ENCODE measurements at places on chromosomes 4 and X.

GRCh38 chr4:118776157-118776954, 59.6 kb downstream of the SEC24D start:
- DNase-seq, result peak; percentile 84

DNA sequence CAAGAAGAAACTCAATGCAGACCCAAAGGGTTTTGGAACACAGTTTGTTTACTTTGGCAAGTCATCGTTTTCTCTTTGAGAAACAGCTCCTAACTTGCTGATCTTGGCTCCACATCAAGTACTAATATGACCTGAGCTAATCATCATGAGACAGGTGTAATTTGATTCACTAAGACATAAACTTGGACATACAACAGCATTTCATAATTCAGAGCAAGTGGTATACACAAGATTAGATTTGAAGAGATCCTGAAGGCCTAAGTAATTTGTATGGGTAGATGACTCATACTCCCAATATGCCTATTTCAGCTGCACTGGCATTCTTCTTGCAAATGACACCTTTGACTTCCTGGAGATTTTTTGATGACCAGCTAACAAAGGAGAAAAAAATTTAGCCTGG, 1521.7 kb downstream of the RPA4 start:
- DNase-seq, result no peak

- no peak for DNase-seq
Measured at GRCh38 chr4:16513876-16514275, 287.6 kb upstream of the TAPT1 start.

GRCh38 chrX:87664381-87664780, 146.8 kb downstream of the KLHL4 start:
- peak; percentile 31 for DNase-seq

- DNase-seq, result no peak
Measured at GRCh38 chr4:41976775-41977516, 4.6 kb upstream of the DCAF4L1 start.

DNA sequence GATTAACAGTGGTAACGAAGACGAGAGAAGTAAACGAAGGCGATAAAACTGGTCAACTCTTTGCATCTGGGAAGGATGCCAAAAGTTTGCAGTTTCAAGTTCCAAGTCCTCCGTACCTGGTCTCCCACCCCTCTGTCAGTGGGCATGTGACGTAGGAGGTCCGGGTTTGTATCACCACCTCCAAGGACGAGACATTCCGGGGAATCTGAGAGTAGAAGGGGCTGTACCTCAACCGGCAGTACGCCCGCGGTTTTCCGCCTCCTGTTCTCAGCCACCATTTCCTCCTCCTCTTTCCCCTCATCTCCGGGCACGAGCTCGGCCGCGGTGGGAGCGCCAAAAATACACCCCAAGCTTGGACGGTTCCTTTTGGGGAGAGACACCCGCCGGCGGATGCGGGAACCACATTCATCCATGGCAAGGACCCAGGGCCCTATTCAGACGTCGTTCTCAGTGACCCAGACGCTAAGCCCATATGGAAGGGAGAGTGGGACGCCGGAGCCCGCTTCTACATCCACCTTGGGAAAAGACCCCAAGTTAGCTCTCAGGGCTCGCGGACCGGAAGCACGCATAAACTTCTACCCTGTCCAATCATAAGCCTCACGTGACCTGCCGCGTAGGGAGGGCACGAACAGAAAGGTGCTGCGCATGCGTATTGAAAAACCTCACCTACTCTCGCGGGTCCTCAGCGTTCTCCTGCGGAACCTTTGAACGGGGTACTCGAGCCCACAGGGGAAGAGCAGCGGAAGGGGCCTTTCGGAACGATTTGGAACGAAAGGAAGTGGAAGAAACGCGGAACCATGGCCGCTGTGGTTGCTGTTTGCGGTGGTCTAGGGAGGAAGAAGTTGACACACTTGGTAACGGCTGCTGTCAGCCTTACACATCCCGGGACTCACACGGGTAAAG, at the start of the genes HELQ and MRPS18C:
HELQ (minus strand) TSS at position 543 of the 903 bp plus-strand sequence; CDS start at position 413, 130 bp downstream.
MRPS18C (plus strand) TSS at position 778 of the 903 bp plus-strand sequence; CDS start at position 798, 20 bp downstream.
- DNase-seq, result peak; percentile 99

DNA sequence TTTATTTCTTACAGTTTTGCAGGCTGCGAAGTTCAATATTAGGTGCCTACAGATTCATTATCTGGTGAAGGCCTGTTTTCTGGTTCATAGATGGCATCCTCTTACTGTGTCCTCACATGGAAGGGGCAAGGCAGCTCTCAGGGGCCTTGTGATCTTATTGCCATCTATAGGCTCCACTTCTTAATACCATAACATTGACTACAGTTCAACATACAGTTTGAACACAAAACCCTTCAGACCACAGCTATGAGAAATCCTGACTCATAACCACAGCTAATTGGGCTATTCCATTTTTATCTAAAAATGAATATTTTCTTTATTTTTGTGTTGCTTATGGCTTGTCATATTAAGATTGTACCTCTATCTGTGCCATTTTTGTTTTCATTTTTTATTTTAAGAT, 72.3 kb downstream of the STAG2 start:
- DNase-seq, result peak; percentile 12

- DNase-seq, result peak; percentile 76
Measured at GRCh38 chr4:168480931-168481611, 779 bp upstream of the DDX60L start.

DNA sequence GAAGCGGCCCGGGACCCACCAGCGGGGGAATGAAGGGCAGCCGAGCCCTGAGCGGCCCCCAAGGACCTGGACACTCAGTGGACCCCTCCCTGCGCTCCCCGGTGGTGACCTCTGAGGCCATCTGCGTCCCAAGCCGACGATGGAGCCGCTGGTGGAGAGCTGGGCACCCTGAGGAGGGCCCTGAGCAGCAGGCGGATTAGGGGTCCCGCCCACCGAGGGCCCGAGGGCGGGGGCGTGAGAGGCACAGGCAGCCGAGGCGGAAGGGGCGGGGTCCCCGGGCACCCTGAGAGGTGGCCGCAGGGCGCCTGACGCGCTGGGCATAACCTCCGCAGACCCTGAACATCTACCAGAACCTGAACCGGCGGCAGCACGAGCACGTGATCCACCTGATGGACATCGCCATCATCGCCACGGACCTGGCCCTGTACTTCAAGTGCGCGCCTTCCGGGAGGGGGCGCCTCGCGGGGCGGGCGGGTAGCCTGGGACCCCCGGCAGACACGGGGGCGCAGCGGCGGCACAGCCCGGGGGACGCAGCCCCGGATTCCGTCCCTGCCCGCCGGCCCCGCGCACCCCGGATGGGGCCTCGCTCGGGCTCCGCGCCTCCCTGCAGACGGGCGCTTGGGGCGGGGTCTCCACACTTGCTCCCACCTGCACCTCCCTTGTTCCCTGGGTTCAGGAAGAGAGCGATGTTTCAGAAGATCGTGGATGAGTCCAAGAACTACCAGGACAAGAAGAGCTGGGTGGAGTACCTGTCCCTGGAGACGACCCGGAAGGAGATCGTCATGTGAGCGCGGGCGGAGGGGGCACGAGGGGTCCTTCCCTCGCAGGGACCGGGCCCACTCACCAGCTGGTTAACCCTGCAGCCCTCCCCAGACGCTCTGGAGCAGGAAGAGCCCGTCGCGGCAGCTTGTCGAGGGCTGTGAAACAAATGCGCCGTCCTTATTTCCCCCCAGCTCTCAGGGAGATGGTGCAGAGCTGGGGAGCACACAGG, 10.3 kb downstream of the ATP5ME start:
- DNase-seq, result no peak

DNA sequence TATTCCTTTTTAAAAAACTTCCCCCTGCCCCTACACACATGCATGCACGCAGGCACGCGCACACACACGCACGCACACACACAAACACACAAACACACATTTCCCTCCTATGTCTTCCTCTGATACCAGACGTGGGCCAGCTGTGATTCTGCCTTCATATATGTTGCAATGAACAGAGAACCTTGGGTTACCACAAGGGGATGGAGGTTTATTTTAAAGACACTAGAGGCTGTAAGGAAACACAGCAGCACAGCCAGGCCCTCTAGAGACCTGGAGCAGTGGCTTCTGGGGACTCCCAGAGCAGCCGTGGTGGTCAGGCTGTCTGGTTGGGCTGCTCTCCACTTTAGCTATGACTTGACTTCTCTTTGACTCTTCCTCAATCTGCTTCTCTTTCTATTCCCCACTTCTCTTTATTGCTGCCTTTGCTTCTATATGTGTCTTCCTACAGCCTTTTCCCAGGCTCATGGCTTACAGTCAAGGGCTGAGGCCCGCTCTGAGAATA, 3.2 kb upstream of the TLR10 start:
- peak; percentile 4 for DNase-seq

DNA sequence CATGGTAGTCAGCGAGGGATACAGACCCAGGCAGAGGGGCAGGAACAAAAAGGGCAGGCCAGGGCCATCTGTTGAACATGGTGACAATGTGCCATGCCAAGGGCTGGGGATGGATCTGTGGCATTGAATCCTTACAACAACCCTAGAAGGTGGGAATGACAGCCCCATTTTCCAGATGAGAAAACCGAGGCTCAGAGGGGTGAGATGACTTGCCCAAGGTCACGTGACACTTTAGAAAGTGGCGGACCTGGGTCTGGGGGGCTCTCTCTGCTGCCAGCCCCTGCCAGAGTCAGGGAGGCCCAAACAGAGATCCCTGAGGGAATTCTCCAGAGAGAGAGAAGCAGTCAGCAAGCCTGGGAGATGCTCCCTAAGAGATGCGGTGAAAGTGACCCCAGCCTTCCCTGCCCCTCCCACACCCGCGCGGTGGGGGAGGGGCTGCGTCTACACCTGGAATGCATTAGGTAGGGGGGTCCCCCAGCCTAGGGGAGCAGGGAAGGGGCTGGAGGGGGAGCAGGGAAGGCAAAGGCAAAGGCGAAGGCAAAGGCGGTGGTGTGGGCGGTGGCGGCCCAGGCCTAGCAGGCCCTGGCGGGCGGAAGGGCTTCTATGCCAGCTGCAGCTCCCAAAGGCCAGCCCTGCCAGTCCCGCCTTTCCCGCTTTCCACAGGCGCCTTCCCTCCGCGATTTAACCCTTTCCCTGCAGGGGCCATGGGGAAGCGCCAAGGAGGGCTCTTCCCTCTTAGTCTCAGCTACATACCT, 13.0 kb downstream of the FGD1 start:
- DNase-seq, result no peak

GRCh38 chrX:16743604-16744325, 24.4 kb downstream of the SYAP1 start:
- peak; percentile 14 for DNase-seq

DNA sequence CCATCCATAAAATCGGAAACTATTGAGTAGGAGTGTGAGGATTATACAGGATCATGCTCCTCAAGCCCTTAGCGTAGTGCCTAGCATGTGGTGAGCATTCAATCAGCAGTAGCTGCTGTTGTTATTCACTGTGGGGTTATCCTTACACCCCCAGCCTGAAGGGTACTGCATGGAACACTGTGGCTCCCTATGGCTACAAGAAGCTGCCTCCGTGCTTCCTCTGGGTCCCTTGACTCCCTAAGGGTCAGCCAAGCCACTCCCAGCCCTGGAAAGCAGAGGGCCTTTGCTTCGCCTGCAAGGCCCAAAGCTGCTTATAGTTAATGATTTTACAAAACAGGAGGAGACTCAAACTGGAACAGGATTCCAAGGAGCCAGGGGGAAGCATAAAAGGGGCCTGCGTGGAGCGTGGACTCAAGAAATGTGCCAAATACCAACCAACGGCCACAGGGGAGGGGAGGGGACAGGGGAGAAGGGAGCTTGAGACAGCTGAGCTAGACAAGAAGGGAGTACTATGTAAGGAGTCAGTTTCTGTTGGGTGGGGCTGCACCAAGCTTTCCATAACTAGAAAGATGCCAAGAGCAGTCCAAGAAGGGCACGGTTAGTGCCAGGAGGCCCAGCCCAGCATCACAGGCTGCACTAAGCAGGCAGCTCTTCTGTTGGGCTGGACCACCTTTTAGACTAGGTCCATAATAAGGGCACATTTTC, 15.9 kb downstream of the SEPTIN6 start:
- DNase-seq, result no peak

- DNase-seq, result no peak
Measured at GRCh38 chr4:7334521-7335275, 100.0 kb downstream of the PSAPL1 start.

GRCh38 chr4:122119739-122120138, 32.4 kb upstream of the BLTP1 start:
- DNase-seq, result no peak

DNA sequence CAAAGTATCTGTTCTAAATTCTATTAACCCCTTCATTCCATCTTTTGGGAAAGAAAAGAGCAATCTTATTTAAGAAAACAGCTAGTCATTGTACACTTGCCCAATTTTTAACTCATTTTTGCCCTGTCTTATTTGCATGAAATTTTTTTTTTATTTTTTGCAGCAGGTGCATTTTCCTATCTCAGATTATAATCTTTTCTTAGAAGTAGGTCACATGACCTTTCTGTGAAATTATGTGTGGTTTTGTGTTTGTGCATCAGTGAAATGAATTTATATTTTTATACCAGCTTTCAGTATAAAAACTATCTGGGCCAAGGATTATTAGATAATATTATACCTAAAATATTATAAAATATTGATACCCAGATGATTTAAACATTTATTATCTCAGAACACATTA, 145.6 kb downstream of the INPP4B start:
- no peak for DNase-seq

DNA sequence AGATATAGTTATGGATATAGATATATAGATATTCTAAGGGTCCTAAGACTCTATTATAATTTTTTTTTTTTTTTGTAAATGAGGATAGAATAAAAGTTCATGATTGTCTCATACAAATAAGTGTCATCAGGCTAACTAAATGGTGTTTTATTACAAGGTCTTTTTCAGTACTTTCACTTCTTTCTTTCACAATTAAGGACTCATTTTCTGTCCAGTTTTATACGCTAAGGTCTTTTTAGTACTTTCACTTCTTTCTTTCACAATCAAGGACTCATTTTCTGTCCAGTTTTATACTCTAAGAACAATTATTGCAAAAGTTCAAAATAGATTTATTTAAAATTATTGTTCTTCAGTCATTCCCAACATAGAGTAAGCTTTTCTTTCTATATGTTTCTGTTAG, 32.7 kb downstream of the RUFY3 start:
- peak; percentile 14 for DNase-seq

DNA sequence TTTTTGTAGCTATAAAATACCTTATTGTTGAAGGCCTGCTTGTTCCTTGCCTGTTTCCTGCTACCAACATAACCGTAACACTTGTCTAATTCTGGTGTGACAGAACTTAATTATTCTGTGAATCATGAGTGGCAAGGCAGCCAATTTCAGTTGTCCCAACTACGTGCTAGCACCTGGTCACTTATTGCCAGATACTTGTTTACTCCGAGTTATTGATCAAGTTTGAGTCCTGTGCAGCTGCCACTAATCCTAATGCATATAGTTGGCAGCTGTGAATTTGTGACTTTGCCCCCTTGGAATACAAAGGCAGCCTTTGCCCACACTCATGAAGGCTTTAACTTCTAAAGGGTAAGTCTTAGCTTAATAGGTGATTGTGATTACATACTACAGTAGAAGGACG, 7.8 kb upstream of the RNF128 start:
- no peak for DNase-seq

DNA sequence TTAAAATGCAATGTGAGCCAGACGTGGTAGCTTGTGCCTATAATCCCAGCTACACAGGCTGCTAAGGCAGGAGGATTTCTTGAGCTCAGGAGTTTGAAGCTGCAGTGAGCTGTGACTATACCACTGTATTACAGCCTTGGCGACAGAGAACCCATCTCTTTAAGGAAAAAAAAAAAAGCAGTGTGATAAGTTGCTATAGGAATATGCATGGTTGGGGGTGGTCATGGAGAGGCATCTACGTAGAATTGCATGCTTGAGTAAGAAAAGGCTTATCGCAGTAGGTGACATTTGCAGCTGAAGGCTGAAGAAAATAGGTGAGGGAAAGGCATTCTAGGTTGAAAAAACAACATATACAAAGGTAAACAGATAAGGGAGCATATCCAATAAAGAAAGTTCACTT, 4.1 kb downstream of the DIAPH2 start:
- no peak for DNase-seq

- no peak for DNase-seq
Measured at GRCh38 chr4:56696056-56696455, 15.0 kb upstream of the HOPX start.
